Hematopoietic multipotent progenitor cell treated with erythropoietin and hydrocortisone succinate and interleukin-3 and kit ligand, for 17 days (in vitro differentiated cells): ENCODE measurements at places on chromosomes 4 and X.

DNA sequence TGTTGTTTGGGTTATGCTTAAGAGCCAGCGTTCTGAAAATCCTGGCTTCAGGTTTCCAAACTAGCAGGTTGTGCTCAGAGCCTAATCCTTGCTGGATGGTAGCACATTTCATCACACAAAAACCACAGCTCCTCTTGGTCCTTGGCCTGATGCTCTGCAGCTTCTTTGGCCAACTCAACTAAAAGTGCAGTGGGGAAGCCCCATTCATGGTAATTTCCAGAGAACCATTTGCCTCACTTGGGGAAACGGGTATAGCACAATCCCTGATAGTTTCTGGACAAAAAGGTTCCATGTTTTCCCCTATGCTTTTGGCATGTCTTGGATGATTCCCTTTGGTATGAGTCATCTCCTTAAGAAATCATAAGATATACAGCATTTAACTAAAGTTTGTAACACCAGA is 78.7 kb downstream of the SYNPO2 start:
- no peak for DNase-seq

- peak; percentile 65 for DNase-seq
These were observed 11.7 kb downstream of the OTUD4 start for GRCh38 chr4:145168581-145169187.

- no peak for DNase-seq
These were observed at the start of gene CD38 for GRCh38 chr4:15778289-15779241. TSS of gene CD38 (plus strand) at chr4:15778328. CDS start at chr4:15778415, 87 bp downstream.

DNA sequence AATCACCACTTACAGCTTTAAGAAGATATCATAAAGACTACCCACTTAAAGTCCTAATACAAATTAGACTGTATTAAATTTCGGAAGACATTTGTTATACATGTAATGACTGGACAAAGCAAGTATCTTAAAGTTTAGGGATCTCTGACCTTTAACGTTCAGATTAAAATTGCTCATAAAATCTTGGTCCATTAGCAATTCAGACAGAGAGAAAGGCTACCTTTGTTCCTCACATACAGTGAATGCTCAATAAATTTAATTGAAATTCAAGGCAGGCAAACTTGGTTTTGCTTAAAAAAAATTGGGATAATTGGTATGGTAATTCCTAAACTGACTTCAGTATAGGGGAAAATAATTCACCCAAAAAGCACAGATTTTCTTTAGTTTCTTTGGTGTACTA is 285.9 kb upstream of the EMCN start:
- no peak for DNase-seq

- DNase-seq, result no peak
These were observed 13.9 kb upstream of the TLR1 start for GRCh38 chr4:38818441-38818976.

DNA sequence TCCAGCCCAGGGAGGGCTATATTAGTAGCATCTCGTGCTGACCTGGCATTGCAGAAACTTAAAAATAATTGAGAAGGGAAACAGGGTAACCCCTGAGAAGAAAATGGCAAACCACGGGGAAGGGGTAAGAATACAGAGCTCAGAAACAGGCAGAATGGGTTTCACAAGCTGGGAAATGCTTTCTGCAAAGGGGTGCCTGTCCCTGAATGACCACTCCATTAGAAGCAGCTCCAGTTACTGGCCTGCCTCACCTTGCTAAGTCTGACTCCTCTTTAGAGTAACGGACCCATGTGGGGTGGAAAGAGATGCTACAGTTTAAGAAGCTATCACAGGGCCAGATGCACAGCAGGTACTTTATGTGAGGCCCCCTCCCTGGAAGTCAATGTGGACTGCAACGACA is 2.5 kb downstream of the WDR1 start:
- DNase-seq, result no peak

- DNase-seq, result no peak
These were observed 50.5 kb upstream of the NDST3 start for GRCh38 chr4:117983541-117984365.

DNA sequence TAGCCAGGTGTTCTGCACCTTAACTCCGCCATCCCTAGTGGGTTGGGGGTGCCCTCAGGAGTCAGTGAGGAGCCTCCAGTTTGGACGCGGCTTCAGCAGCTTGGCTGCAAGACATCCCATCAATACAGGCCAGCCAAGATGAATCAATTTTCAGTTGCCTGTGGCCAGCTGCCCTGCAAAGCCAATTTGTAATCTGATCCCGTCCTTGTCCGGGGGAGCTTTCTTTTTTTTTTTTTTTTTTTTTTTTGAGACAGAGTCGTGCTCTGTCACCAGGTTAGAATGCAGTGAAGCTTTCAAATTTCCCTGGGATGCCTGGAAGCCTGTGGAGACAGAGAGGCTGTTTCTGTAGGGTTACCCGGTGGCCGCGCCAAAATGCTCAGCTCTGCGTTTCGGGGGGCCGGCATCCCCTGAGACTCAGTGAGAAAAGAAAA is 192.5 kb downstream of the ASMT start:
- no peak for DNase-seq

DNA sequence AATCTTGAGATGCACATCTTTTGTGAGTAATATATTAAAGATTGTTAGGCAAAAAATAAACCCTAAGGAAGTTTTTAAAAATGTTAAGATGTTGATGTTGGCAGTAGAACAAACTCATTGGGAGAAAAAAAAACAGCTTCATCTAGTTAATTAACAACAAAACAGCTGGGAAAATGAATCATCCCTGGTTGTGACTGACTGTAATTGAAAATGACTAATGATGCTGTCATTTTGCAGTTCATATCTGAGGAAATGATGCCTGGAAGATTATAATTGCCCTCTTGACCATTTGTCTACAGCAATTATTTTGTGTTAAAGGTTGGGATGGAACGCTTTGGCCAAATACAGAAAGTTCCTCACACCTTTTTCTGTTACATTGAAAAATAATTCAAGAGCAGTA is 760.4 kb upstream of the FTHL17 start:
- no peak for DNase-seq

GRCh38 chr4:135371137-135371536 is 1169.5 kb upstream of the PABPC4L start:
- DNase-seq, result no peak

DNA sequence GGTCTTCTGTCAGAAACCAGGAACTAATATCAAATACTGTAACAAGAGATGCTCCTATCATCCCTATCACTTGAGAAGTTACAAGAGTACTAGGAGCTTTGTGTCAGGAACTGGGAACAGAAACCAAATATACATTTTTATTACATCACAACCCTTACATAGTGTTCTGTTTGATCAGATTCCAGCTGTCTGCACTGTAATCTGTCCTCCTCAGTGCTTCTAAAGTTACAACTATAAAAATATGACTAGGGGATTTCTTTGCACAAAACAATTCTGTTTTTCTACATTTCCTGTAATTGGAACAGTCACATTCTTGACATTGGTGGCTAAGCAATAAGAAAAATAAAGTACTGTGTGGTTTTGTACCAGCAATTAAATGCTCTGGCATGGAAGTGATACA is 686.0 kb downstream of the PDHA2 start:
- DNase-seq, result no peak

- DNase-seq, result no peak
These were observed 143.0 kb downstream of the MAGEB17 start for GRCh38 chrX:16310326-16310725.

DNA sequence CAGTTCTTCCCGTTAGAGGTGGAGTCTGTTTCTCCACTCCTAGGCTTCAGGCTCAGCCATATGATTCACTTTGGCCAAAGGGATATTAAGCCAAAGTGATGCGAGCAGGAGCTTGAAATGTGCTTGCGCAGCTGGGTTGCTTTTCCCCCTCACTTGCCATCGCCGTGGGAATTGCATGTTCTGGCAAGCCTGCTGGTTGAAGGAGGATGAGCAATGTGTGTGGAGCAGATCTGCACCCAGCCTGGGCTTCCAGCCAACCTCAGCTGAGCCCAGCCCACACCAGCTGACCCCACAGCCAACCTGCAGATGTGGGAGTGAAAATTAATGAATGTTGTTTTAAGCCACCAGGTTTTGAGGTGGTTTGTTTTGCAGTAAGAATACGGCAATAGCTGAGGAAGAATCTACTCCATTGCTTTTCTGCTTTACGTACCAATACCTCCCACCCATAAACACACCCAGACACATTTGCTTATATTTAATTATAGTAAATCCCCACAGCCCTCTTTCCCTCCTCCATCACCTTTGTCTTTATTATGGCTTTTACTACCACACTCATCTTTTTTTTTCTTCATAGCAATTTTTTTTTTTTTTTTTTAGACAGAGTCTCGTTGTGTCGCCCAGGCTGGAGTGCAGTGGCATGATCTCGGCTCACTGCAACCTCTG is 132.8 kb upstream of the FUNDC1 start:
- DNase-seq, result no peak

DNA sequence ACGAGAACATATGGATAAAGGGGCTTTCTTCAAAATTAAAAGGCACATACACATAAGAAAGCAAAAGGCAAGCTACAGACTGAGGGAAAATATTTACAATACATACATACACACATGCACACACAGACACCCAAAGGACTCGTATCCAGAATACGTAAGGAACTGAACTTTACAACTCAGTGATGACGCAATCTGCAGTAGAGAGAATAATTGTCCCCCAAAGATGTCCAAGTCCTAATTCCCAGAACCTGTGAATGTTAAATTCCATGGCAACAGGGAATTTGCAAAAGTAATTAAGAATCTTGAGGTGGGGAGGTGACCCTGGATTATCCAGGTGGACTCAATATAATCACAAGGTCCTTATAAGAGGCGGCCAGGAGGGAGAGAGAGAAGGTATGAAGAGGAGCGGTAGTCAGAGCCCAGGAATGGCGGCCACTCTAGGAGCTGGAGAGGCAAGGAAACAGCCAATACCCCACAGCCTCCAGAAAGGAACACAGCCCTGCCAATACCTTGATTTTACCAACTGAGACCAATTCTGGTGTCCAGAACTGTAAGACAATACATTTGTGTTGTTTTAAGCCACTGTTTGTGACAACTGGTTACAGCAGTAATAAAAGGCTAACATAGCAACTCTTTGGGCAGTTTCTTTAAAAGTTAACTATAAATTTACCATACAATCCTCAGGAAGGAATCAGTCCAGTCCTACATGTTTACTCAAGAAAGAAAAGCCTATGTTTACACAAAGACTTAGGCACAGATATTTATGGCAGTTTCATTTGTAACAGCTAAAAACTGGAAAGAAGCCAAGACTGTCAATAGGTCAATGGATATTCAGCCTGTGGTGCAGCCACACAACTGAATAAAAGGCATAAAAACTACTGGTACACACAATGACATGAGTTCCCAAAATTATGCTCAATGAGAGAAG is 27.3 kb upstream of the STS start:
- no peak for DNase-seq

DNA sequence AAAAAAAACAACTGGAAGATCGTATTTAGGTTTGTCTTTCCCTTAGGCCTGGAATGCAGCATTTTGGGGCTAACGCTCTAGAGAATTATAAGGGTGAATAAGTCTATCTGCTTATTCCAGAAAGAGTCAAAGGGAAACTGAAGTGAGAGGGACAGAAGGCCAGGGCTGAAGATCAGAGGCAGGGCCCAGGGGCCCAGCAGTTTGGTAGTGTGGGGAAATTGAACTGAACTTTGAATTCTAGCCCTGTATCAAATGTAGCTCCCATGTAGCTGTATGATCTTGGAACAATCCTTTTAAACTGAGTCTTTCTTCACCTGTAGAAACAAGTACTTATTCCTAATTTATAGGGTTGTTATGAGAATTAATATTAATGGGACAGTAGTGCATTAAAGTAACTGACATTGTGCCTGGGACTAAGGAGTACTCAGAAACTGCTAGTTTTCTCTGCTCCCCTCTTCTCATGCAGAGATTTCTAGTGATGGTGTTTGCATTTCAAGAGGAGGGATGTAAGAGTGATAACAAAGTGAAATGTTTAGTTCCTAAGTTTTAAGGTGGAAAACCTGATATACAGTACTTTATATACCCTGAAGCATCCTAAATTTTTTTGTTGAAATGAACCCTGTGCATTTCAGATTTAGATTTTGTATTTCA is 30.4 kb downstream of the STOX2 start:
- DNase-seq, result no peak

DNA sequence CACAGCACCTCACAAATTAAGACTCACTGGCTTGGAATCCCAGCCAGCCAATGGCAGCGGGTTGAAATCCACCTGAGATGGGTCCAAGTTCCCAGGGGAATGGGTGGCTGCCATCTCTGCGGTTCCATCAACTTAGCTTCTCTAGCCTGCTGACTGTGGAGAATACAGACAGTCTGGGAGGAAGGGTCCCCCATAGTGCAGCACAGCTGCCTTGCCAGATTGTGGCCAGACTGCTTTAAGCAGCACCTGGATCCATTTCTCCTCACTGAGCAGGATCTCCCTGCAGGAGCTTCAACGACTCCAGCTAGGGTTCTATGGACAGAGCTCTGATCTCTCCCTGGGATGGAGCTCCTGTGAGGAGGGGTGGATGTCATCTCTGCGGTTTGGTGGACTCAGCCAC is 51.8 kb downstream of the DCK start:
- DNase-seq, result no peak

DNA sequence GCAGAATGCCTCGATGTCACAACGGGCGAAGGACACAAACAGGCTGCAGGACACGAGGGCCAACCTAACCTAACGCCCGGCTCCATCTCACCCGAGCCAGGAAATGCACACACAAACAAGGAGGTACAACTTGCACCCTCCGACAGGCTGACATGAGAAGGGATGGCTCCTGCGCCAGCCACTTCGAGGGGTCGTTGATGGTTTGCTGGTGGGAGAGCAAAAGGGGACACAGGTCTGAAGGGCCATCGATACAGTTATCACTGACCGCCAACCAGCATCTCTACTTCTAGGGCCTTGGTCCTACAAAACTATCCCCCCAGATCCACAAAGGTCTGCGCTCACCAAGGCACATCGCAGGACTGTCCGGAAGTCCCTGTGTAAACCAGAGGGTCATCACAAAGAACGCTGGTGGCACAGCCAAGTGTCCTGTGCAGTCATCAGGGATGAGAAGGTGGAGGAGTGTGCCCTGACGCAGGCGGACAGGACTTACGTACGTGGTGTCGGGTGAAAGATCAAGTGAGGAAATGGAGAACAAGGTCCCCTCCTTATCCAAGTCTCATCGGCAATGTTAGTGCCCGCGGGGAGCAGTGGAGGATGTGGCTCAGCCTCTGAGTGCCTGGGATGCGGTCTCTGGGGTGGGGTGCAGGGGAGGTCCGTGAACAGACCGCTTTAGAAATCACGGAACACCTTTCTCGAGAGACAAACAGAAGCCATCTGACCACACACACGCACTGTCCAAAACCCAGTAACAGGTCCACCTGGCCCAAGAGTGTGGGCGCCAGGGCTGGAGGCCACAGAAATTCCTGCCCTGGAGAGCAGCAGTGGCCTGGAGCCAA is 7.0 kb downstream of the MXD4 start:
- no peak for DNase-seq

DNA sequence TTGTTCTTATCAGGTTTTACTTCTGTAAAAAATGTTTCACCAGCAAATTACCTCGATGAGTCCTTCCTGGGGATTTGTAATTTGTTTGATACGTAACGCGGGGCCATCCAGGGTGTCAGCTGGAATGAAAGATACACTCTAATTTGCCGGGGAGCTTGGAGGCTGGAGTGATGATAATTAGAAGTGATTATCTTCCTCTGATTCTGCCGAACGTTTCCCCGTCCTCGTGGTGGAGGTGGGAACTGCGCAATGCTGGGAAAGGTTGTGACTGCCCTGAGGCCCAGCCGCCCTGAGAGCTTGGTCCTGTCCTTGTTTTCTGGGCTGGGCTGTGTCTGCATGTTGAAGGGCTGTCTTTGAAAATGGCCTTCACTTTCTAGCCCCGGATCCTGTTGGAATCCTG is 48.0 kb downstream of the SORCS2 start:
- no peak for DNase-seq
